ENCODE measurements at places on chromosomes 12 and 14.

GRCh38 chr14:75088566-75089373, 19.3 kb downstream of the ZC2HC1C start:
- peak; percentile 54 for DNase-seq

- no peak for DNase-seq
Measured at GRCh38 chr12:93319523-93320050, 58.1 kb upstream of the NUDT4 start.

DNA sequence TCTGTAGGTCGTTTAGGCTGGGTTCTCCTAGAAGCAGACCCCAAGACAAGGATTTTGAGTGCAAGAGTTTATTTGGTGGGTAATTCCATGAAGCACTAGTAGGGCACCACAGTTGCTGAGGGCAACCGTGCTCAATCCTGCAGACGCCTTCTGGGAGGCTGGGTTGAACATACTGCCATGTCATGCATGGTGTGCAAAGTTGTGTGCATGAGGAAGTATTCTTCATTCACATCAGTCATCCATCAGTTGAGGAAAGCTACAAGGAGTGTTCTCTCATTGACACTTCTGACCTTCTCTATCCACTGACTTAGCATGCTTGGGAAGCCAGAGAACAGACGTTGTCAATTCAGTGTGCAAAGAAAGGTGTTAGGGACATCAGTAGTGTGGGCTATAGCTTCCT, 179.2 kb downstream of the PTPN11 start:
- DNase-seq, result no peak

DNA sequence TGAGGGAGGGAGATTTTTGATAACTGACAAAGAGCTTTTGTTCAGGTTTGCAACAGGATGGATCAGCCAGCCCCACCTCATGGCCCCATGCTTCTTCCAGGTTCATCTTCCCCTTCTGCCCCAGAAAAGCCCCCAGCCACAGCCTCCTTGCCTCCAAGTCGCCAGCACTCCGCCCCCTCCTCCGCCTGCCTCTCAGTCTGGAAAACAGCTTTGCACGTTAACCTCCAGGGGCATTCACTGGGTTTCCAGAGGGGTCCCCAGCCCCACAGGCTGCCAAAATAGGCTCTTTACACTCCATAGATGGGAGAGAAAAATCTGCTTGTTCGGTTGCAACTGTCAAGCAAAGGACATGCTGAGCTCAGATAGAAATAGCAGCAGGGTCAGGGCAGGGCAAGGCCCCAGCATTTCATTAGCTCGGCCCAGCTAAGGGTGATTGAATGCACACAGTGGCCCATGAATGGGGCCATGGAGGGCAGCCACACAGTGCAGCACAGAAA, 253.6 kb downstream of the ZFP36L1 start:
- no peak for DNase-seq

DNA sequence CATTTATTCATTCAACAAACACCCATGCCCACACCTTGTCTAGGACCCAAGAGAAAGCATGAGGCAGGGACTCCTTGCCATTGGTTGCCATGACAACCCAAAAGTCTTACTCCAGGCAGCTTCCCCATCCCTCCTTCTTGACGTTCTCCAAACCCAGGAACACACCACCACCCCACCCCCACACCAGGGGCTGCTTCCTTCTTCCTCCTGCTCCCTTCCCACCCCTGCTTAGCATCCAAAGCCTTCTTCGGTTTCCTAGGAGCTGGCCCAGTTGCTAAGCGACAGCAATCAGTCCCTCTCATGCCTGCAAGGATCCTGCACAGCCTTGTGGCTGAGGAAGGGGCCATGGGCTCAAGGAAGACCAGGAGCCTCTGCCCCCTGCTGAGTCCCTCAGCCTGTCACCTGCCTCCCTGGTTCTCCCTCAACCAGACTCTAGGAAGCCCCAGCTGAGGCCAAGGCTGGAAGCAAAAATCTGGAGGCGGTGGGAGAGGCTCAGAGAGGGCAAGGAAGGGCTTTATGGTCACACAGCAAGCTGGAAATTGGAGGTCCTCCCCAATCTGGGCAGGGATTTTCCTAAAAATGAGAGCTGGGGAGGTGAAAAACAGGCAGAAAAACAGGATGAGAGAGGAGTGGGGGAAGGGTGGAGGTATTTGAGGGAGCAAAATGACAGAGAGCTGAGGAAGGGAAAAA, 15.4 kb downstream of the RASAL1 start:
- no peak for DNase-seq

DNA sequence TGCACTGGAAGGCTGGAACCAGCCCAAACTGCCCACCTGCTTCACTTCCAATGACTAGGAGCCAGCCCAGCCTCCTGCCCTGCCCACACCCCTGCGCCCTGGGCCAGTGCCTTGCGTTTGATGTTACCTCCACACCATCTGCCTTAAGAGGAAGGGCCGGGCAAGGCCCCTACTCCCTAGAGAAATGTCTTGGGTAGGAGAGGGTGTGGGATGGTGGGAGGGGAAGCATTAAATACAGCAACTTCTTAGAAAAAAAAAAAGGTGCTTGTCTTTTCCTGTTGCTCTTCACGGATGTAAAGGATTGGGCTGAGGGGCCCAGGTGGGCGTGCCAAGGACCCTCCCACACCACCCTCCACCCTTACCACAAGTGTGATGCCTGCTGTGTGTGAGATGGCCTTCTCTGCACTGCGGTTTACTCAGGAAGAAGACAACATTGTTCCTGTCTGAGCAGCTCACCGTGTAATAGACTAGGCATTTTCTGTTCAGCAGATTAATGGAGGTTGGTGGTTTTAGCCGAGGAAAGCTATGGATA, 99.9 kb downstream of the NINJ2 start:
- peak; percentile 52 for DNase-seq

DNA sequence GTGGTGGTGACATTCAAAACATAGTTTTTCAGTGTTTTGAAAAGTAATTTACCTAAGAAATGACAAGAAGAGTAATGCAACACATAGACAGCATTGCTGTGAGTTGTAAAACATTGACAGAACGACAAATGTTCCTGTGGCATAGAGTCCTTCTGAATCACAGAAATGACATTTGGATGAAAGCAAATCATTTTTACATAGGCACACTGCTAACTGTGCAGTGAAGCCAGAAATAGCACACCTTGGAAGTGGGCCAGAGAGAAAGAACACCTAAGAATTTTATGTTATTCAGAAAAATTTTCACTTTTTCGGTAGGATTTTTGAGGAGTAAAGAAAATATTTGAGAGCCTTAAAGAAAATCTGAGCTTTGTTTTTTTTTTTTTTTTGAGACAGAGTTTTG, 100.6 kb downstream of the ANO4 start:
- DNase-seq, result no peak

DNA sequence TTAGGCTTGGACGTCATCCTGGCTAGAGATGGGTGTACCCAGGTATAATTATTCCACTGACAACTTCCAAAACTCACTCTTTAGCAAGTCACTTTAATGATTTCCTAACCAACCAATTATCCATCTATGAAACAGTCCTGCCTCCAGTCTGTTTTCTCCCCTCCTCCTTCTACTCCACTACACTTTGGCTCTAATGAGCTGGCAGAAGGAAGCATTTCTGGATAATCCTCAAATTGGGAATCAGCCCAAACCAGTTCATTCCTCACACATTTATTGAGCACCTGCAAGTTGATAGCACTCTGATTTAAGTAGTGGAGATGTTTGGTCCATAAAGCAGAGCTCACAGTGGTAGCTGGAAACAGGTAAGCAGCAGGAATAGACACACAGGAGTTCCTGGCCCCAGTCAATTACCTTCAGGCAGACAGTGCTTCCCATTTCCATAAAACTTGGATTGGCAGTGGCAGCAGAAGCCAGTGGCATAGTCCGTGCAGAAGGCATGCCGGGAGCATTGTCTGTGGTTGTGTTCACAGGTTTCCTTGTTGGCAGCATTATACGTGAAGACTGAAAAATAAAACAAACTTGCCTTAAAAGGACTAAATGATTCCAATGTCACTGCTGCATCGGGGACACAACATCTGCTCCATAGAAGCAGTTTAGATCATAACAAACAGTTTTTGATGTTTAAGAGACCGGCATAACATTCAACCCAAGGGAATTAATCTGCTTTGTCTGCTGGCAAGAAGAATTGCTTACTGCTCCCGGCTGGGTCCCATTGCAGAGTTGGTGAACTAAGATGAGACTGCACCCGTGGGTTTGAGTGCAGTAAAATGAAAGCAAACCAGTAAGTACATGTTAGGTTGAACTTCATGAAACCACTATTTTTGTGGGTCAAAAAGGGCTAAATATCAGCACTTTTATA, 26.2 kb downstream of the NID2 start:
- no peak for DNase-seq

GRCh38 chr14:96987086-96987474, 189.9 kb downstream of the VRK1 start:
- no peak for DNase-seq

DNA sequence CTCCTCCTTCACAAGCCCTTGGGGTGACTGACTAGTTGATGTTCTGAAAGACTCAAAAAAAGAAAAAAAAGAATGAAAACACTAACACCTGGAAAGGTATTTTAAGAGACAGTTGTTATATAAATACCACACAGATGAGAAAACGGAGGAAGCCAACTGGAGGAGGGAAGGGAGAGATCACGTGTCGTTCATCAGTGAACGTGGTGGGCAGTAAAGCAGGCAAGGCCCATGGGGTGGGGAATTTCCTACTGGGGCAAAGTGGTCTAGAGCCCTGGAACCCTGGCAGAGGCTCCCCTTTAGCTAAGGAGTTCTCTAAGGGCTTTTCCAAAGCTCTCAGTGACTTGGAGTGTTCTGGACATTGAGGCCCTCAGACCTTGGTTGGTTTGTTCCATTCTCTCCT, 169.7 kb downstream of the CALM1 start:
- no peak for DNase-seq

- peak; percentile 15 for DNase-seq
Measured at GRCh38 chr14:20707622-20708021, 19.1 kb downstream of the ANG start.

GRCh38 chr12:85301051-85301450, 21.0 kb downstream of the ALX1 start:
- no peak for DNase-seq

DNA sequence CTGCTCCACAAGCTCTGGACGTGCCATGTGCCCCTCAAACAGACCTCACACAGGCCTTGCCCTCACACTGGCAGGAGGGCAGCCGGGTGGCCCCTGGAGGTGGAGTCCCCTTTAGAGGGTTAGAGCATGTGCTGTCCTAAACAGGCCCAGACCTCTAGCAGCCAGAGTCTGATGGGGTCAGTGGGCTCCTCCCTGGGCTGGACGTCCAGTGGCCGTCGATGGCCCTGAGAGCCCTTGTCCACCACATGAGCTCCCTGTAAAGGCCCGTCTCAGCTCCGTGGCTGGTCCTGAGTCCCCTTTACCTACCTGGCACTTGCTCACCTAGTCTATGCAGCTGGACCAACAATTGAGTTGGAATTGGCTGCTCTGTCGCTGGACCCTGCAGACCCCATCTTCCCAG, 3.8 kb downstream of the TMEM179 start:
- no peak for DNase-seq

GRCh38 chr14:78153064-78153341, 17.2 kb upstream of the NRXN3 start:
- DNase-seq, result no peak

DNA sequence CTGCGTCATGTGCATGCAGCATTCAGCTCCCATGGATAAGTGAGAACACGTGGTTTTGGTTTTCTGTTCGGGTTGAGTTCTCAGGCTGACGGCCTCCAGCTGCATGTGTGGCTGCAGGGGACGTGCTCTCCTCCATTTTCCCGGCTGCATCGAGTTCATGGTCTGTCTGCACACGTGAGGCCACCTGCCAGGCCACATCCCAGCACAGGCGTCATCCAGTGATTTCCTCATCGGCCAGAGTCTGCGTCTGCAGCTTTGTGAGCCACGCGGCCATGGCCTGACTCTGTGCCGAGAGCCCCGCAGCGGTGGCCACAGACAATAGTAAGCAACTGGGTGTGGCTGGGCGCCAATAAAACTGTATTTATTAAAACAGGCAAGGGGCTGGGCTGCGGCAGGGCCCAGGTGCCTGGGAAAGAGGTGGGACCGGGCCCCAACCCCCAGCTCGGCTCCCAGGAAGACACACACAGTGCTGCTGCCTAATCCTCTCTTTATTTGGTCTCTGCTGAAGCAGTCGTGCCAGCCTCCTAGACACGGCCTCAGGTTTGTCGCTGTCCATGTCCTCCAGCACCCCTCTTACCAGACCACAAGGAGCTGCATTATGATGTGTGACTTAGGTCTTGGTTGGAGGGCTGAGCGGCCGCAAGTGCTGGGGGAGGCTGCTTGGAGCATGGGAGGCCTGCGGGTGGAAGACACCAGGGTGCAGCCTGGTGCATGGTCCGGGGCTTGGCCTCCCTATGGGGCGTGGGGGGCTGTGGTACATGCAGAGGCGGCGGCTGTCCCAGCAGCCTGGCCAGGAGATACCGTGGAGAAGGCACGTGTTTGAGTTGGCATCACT, 52.0 kb downstream of the NOC4L start:
- no peak for DNase-seq

DNA sequence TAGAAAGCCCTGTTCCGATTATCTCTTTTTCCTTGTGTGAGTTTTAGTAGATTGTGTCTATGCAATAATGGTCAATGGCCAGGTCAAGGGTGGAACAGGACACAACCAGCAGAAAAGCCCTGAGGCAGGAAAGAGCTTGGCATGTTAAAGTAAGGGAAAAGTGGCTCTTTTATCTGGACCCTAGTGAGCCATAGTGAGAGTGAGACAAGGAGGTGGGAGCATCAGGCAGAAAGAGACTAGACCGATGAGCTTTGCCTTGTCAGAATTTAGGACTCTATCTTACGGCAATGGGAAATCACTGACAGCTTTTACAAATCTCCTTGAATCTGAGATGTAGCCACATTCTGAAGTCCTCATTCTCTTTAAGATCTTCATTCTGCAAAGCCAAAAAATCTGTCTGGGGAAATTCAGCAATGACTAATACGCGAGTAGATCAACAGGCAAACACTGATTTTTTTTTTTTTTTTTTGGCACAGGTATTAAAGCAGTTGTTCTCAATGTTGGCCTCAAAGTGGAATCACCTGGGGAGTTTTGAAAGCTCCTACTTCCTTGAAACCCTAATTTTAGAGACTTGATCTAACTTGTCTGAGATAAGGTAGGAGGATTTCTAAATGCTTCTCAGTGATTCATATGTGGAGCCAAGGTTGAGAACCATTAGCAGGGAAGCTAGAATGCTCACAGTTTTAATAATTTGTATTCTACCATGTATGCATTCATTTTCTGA, 33.9 kb downstream of the TMEM19 start:
- peak; percentile 27 for DNase-seq

DNA sequence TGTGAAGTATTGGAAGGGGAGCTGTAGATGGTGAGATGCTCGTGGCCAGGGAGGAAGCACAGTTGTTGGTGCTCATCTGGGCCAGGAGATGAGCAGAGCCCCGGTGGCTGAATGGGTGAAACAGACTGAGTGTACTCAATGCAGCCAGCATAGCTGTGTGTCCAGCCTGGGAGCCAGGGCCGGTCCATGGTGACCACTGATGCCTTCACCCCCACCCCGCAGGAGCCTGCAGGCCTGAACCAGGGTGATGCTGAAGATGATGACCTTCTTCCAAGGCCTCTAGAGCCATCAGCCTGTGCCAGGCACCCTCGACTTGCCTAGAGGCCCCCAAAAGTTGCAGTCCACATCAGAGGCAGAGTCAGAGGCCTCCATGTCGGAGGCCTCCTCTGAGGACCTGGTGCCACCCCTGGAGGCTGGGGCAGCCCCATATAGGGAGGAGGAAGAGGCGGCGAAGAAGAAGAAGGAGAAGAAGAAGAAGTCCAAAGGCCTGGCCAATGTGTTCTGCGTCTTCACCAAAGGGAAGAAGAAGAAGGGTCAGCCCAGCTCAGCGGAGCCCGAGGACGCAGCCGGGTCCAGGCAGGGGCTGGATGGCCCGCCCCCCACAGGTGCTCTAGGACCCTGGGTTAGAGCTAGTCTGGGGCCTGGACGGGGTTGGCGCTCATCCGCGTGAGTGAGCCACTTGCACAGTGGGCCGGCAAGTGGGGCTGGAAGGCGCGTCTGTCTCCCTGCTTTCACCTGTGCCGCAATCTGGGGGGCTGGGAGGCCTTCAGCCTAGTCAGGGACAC, 3.0 kb downstream of the TNFAIP2 start:
- no peak for DNase-seq
